ENCODE measurements at places on chromosomes 4 and X.

- DNase-seq, result no peak
Observed at GRCh38 chr4:2472187-2472586, 3.3 kb downstream of the RNF4 start.

DNA sequence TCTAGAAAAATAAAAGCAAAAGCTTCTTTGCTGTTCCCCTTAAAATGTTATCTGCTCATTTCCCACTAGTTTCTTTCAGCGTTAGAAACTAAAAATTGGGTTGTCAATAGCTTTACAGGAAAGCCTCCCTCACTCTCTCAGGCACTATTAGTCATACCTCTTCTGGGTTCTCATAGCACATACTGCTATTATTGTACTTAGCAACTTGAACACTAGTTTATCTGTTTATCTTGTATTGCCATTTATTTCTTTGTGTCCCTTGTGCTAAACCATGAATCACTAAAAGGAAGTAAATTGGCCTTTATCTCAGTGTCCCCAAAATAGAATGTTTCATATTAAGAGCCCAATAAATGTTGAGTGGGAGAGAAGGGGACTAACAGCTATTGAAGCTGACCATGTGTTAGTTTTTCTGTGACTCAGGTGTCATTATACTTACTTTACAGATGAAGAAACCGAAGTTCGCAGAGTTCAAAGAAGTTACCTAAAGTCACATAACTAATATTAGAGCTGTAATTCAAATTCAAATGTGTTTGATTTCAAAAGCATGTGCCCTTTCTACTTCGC is 124.8 kb upstream of the CITED1 start:
- no peak for DNase-seq

- DNase-seq, result no peak
Observed at GRCh38 chr4:85548116-85548515, 73.2 kb downstream of the ARHGAP24 start.

DNA sequence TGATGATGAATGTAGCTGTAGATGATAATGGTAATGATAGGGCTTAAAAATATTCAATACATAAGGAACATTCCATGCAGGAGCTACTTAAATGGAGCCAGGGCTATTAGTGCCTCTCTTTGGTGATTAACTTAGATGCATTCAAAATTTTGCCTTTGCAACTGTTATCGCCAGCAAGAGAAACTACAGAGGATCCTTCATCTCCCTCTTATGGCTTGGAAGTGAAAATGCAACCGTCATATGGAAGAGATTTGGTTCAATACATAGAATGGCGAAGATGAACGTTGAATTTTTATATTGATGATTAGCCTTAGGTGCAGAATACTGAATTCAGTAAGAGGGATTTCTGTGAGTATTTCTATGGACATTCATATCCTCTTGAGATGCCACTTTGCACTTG is 134.5 kb upstream of the NLGN4X start:
- peak; percentile 7 for DNase-seq

DNA sequence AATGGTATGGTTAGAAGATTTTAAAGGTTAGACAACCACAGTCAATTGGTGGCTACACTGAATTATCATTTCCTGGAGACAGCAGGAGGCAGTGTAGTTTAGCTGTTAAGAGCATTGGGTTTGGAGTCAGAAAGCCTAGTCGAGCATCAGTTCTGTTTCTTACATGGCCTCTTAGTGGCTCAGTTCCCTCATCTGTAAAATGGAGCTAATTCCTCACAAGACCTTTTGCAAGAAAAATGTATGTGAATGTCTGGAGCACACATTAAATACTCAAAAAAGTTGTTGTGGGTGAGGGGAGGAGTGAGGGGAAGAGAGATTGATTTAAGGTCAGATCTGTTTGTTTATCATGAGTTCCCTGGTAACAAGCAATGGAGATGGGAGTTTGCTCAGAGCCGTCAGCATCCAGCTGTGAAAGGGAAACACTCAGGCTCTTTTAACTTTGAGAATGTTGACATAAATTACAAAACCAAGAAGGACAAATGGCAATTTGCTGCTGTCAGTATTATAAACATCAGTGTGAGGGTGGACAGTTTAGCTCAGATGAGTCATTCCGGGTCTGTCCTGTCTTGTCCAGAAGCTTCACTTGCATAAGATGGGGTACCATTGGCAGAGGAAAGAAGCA is 98.2 kb upstream of the PGRMC2 start:
- no peak for DNase-seq

GRCh38 chrX:135168486-135168885 is 2.7 kb downstream of the CT55 start:
- no peak for DNase-seq

GRCh38 chr4:86334020-86334750 is 25.7 kb downstream of the MAPK10 start:
- no peak for DNase-seq

DNA sequence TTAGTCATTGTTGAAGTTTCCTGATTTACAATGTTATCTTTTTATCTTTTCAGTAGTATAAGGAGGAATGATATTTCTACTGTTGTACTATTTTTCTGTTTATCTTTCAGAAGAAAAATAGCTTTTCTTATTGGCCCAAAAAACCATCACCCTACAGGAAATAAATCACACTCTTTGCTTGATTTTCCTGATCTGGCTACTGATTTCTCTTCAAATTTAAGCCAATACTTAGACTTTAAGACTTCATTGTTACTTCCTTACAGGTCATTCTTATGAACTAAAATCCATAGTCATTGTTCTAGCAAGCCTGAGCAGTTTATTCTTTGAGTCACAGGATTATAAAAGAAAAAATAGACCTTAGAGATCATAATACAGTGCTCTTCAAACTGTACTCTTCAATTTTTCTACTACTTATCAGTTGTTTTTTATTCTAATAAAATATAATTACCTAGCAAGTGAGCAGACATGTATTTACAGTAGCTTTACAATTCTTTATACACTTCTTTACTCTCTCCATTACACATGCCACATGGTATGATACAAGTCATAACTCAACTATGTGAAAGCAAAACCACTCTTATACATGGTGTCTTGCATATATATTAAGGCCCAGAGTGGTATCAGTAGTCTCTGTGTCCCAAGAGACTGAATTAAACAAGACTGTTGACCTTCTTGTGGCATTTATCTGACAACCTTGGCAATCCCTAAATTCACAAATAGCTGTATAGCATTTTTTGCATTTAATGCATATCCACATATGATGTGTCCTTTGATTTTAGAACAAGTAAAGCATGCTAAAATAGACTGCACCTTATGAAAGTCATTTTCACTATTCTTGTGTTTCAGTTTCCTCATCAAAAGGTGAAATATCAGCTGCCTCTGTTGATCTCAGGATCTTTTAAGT is 47.9 kb downstream of the TET2 start:
- DNase-seq, result no peak

DNA sequence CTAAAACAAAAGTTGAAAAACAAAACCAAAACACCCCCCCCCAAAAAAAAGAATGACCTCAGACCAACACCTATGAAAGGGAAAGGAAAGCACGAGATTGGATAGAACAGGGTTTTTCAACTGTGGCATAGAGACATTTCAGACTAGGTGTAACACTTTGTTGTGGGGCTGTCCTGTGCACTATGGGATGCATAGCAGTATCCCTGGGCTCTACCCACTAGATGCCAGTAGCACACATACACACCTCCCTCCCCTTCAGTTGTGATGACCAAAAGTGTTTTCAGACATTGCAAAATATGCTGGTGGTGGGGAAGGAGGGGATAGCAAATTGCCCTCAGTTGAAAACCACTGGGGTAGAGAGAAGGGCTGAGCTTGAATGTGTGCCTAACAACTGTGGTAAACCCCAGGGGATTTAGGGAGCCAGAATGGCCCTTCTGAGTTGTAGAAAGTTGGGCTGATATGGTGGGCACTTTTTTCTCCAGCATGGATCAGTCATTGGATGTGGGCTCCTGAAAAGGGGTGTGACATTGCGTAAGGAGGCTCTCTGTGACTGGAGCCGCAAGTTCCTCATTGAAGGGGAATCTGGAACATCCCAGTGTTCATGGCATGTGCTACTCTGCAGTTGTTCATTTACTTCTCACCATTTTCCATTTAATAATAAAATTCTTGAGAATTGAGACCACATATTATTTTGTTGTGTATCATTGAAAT is 8.8 kb upstream of the GEMIN8 start:
- DNase-seq, result no peak

- peak; percentile 32 for DNase-seq
Observed at GRCh38 chr4:145066063-145066501, 31.9 kb downstream of the ANAPC10 start.

- DNase-seq, result peak; percentile 66
Observed at GRCh38 chr4:3047464-3048286, 26.7 kb downstream of the HTT-AS start.

DNA sequence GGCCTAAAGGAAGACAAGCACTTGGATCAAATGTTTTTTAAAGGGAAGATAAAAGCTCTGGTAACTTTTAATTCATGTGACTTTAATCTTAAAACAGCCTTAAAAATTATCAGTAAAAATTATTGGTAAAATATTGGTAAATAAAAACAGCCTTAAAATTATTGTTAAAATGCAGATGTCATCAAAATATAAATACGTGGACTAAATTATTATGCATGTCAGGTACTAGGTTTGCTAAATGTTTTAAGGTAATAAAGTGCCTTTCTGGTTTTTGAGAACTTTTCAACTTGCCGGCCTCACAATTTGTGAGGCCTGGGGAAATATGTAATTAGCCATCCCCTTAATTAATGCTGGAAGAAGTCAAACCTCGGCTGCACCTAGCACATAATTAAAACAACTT is 147.7 kb downstream of the PRR32 start:
- no peak for DNase-seq

DNA sequence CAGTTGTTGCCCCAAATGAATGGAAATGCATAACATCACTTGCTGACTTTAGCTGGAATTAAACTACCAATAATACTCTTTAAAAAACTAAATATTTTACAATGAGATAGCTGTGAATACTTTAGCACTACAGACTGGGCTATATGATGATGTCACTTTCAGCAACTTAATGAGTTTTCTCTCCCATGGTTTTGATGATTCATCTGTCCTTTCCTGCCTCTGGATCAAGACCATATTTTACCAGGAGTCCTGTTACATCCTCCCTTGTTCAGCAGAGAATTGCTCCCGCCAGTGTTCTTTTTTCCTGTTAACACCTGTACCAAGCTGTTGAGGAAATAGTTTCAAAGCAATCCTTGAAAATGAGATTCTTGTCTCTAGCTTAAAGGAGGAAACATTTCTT is 543.0 kb downstream of the SPRY1 start:
- peak; percentile 17 for DNase-seq

DNA sequence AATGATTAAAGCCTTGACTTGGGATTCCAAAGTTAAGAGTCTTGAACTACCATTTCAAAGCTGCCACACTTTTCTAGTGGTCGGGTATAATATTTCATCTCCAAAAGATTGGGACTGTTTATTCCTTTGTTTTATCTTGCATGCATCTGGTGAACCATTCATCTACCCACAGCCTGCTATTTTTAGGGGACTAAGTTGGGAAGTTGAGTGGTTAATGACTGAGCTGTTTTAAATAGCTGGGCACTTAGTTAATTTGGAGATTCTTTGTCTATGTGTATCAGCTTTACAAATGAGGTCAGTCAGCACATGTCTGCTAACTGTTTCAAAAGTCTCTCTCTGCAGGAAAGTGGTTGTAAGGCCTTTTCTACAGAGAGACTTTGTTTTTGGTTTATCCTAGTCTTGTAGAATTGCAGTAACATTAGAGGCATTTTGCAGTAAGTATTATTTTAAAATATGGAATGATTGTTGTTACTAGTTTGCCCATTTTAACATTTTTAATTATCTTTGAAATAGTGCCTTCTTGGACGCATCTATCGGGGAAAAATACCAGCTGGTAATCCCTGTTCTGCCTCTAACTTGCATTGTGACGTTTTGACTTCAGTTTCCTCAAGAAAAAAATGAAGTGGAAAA is 8.2 kb downstream of the BMP2K start:
- DNase-seq, result no peak

- DNase-seq, result no peak
Observed at GRCh38 chr4:154998284-154998683, 210.2 kb upstream of the NPY2R start.

DNA sequence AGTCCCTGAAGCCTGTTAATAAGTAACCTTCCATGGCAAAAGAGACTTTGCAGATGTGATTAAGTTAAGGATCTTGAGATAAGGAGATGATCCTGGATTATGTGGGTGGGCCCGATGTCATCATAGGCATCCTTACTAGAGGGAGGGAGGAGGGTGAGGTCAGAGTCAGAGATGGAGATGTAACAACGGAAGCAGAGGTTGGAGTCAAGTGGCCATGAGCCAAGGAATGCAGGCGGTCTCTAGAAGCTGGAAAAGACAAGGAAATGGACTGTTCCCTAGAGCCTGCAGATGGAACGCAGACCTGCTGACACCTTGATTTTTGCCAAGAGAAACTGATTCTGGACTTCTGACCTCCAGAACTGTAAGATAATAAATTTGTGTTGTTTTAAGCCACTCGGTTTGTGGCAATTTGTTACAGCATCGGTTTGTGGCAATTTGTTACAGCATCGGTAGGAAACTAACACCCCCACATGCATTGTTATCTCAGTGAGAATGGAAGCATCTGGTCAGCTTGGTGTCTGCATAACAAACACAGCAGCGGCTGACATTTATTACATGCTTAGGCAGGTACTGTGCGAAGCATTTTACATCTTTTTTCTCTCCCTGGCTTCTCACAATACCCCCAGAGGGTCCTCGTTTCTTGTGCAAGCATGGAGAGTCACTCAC is 55.6 kb downstream of the CLDN34 start:
- no peak for DNase-seq

DNA sequence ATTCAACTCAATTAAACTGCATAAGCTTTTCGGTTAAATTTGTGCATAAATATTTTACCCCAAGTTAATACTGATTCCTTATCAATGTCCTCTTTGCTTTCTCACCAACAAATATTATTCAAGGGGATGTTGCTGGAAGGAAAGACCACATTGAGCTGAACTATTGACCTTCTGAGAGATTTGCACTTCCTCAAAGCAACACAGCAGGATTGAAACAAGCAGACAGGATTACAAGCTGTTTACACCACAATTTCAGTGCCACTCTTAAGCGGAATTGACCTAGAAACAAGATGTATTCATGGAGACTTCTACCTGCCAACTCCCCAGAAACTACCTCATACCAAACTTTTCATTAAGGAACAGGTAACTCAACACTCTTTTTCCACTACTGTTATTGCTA is 96.5 kb upstream of the DUSP21 start:
- DNase-seq, result no peak

DNA sequence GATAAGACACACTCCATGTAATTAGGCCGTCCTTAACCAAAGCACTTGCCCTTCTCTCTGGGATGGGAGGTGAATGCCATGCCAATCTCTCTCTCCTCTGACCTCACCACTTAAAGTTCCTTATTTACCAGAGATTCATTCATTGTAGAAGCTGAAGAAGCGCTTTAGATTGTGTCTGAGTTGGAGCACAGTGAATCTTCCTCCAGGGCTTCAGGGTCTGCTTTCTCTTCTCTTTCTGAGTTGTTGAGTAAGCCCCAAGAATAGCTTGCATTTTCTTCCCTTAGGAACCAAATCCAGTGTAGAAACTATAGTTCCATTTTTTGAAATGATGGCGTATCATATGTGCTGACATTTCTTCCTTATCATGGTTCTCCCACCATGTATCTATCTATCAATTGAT is 104.5 kb upstream of the MAML3 start:
- no peak for DNase-seq

- DNase-seq, result no peak
Observed at GRCh38 chr4:168854350-168854921, 155.6 kb downstream of the CBR4 start.

Data from iPS-NIHi11 (cell line).